HCT116 (cell line): ENCODE measurements at places on chromosomes 13 and 19.

DNA sequence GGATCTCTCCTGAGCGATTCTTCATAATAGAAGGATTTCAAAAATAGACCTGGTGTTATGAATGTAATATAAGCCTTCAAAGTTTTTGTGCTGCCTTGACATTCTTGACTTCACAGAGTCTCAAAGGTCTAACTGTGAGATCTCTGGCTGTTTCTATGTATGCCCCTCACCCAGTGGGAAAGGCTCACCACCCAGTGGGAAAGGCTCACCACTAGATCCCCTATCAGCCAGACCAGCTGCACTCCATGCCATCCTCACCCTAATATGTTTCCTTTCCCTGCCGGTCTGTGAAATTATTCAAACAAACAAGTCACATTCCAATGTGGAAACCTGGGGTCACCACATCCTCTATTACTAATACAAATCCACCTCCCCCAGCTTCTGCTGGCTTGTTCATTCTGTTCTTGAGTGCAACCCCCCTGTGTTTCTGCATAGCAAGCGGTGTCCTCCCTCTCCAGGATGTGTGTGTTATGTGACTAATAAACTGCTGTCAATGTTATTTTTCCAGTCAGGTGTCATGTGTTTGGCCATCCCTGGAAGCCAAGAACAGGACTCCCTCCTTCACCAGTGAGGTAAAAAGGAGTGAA is 13.8 kb upstream of the SLITRK1 start:
- H3K4me3 ChIP-seq, result no peak overlapping the region
- H3K27ac ChIP-seq, result no peak overlapping the region
- no peaks in the 10 kb centered on the region for H3K27me3 ChIP-seq
- H3K4me1 ChIP-seq, result no peaks in the 10 kb centered on the region

GRCh38 chr13:45695198-45695730 is 6.9 kb upstream of the CBY2 start:
- H3K36me3 ChIP-seq, result no peaks in the 10 kb centered on the region
- DNase-seq, result no peak
- no peak overlapping the region for H3K27ac ChIP-seq

DNA sequence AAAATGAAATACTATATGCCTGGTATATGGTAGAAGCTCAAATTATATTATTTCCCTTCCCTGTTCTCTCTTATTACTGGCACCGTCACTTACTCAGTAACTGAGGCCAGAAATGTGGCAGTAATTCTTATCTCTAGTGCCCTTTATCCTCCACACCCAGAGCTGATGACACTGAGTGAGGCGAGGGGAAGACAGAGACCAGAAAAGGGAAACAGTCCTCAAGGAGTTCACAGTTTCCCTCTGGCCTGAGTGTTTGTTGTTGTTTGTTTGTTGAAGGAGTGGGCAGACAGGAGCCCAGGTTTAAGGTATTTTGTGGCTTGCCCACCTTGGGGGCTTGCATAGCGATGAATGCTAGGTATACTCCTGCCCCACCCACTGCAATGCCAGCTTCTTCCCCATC is 101.5 kb upstream of the FNDC3A start:
- no peak overlapping the region for H3K27ac ChIP-seq
- peaks cover 11% of the 10 kb centered on the region; the same call in 1 of the 2 replicates for H3K27me3 ChIP-seq
- no peaks in the 10 kb centered on the region for H3K36me3 ChIP-seq
- H3K4me3 ChIP-seq, result no peak overlapping the region
- no peaks in the 10 kb centered on the region for H3K4me1 ChIP-seq

GRCh38 chr13:109509154-109509900 is 277.1 kb downstream of the IRS2 start:
- H3K36me3 ChIP-seq, result no peaks in the 10 kb centered on the region
- H3K27ac ChIP-seq, result no peak overlapping the region
- no peak for DNase-seq
- no peaks in the 10 kb centered on the region for H3K4me1 ChIP-seq
- no peak overlapping the region for H3K4me3 ChIP-seq

- H3K36me3 ChIP-seq, result no peaks in the 10 kb centered on the region
- peaks cover 3% of the 10 kb centered on the region for H3K4me1 ChIP-seq
- no peak overlapping the region for H3K27ac ChIP-seq
- no peaks in the 10 kb centered on the region for H3K27me3 ChIP-seq
Observed at GRCh38 chr19:5908773-5909442, 4.2 kb downstream of the VMAC start.

- no peak overlapping the region for H3K4me3 ChIP-seq
- peak overlapping the region; percentile 74; the same call in 1 of the 2 replicates for H3K27ac ChIP-seq
- H3K4me1 ChIP-seq, result peaks cover 26% of the 10 kb centered on the region
- H3K36me3 ChIP-seq, result no peaks in the 10 kb centered on the region
- no peak for DNase-seq
- peaks cover 5% of the 10 kb centered on the region; the same call in 1 of the 2 replicates for H3K27me3 ChIP-seq
Observed at GRCh38 chr13:20418953-20419352, 106.7 kb downstream of the CRYL1 start.

DNA sequence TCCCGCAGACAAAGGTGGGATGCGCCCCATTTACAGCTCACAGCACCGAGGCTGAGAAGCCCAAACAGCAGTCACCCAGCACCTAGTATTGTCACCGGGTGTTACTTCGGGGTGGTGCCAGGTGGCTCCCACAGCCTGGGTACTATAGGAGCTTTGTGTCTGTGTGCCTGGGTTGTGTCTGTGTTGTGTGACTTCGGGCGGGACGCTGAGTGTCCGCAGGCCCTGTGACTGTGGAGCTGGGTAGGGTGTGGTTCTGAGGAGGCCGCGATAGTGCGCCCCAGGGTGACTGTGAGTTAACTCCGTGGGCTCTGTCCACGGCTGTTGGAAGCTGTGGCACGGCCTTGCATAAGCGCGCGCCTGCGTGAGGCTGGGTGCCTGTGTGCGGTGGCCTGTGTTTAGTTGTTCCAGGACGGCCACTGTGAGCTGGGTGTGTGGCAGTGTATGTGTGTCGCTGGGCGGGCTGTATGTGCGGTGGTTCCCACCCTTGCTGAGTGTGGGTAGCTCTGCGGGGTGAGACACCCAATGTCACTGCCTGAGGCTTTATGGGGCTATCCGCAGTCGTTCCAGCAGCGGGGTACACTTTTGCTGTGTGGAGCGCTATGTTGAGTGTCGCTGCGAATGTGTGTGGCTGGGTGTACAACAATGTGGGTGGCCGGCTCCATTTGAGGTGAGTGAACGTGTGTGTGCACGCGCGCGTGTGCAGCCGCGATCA is 559 bp upstream of the SSBP4 start:
- peak overlapping the region; percentile 92 for H3K4me3 ChIP-seq
- H3K4me1 ChIP-seq, result peaks cover 51% of the 10 kb centered on the region
- H3K36me3 ChIP-seq, result no peaks in the 10 kb centered on the region
